Psoas muscle (tissue), 8 donors: ENCODE measurements at places on chromosomes 16 and 17.

DNA sequence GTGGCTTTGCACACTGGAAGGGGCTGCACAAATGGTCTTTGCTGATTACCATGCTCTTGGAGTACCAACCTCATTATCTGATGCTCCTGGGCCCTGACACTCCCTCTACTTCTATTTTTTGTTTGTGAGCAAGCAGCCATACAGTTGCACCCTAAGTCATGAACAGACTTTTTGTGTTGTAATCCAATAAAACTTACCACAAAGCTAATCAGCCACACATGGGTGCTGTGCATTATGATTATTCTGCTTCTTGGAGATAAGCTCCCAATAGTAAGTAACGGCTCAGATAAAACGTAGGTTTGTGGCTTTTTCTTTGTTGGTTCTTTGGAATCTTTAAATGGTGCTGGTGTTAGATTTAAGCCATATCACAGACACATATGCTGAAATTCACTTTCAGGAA is 76.2 kb downstream of the CCT6B start:
- DNase-seq, result no peak

DNA sequence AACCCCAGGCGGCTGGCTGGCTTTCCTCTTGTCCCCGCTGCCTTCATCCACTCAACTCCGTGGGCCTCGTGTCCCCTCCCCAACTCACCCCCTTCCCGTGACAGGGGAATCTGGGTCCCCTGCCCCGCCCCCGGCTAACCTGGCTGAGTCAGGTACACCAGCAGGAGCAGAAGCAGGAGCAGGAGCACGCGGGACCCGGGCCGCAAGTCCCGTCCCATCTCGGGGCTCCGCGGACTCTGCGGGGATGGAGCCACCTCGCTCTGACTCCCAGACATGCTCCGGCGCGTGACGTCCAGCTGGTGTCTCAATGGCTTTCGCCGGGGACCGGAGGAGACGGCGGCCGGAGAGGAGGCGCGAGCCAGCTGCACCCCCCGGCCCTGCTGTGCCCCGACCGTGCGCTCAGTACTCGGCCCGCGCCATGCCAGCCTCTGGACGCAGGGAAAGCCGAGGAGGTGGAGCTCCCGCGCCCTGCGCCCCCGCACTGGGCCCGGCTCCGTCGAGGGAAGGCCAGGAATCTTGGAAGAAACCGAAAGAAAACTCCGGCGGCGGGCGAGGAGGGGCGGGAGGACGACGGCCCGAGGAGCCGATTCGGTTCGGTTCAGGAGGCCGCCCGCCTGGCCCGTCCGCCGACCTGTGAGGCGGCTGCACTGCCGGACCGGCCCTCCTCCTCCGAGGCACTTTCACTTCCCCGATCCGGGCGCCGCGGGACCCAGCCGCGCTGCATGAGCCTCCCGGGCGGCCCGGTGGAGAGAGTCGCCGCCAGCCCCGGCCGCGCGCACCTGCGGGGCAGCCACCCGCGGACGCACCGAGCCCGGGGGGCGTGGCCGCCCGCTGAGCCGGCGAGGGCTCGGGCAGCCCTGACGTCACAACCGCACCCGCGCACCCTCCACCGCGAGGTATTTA is at the start of the genes CXCL16 and ZMYND15:
Gene CXCL16, minus strand, starts transcription at position 807 of the 903 bp plus-strand sequence. Its CDS starts 589 bp downstream, at position 218.
Gene ZMYND15, plus strand, starts transcription at position 712 of the 903 bp plus-strand sequence. CDS start 716 bp downstream, outside the sequence.
- peak; percentile 72 for DNase-seq

- DNase-seq, result no peak
Observed at GRCh38 chr16:81758376-81758775, 20.7 kb upstream of the PLCG2 start.

DNA sequence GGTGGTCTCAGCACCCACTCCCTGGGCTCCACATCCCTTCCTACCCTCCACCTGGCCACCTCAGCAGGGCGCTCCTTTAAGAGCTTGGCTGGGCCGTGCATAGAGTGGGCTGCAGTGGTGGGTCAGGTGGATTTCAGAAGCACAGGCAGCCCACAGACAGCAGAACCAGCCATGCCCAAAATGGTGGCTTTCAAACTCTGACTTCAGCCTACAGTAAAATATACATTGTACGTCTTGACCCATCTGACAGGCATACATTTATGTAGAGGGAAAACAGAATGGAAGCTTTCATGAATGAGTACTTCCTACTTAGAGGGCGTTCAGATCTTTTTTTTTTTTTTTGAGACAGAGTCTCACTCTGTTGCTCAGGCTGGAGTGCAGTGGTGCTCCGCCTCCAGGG is 26.0 kb upstream of the LASP1NB start:
- no peak for DNase-seq

GRCh38 chr16:84881702-84882521 is 62.1 kb downstream of the CRISPLD2 start:
- peak; percentile 51 for DNase-seq

DNA sequence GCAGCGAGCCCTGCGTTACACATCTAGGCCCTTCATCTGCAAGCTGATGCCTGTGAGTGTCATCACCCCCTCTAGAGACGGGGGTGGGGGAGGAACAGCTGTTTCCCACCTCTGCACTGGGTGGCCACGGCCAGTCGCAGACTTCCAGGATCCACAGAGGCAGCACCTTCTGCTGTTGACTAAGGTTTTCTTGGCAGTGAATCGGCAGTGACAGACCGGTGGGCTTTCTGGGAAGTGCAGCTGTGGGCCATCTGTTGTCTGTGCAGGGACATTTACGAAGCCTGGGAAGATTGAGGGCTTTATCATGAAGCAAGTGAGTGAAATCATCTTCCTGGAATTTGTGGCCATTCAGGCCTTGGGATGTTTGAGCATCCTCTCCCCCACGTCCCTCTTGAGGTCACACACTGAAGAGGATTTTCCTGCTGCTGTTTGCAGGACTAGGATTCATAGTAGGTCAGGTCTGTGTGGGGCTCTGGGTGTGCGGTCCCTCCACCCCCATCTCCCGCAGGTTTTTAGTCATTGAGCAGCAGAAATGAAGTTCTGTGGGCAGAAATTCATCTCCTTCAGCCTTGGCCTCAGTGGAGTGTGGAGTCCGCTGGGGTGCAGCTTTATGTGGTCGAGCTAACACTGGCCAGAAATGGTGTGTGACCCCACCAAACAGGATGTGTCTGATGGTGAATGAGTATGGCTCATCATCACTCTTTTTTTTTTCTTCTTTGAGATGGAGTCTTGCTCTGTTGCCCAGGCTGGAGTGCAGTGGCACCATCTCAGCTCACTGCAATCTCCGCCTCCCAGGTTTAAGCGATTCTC is 12.0 kb downstream of the PGS1 start:
- DNase-seq, result peak; percentile 61

DNA sequence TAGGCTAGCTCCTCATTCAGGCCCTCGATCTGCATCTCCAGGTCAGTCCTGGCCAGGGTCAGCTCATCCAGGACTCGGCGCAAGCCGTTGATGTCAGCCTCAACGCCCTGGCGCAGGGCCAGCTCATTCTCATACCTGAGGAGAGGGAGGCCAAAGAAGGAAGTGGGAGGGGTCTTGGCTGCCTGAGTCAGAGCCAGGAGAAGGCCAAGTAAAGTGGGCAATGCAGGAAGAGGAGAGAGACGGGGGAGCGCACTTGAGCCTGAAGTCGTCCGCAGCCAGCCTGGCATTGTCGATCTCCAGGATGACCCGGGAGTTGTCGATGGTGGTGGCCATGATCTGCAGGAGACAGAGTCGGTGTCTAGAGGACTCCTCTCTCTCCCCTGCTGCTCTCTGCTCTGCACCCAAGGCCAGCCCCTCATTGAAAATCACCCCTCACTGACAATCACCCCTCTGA is 1.8 kb downstream of the KRT15 start:
- no peak for DNase-seq

DNA sequence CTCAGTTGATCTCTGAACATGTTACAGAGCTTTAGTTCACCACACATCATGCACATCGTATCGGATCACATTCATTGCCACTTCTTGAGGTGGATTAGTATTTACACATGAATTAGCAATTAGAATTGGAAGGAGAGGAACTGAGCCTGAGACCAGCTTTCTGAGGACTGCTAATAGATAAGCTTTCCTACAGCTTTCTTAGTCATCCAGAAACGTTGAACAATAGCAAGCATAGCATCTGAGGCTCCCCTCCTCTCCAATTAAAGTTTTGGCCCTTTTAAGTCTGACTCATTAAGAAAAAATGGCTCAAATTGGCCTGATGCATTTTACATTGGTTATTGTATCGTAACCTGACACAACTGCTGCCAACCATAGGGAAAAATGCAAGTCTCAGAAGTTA is 1130.4 kb downstream of the CDH8 start:
- DNase-seq, result no peak

DNA sequence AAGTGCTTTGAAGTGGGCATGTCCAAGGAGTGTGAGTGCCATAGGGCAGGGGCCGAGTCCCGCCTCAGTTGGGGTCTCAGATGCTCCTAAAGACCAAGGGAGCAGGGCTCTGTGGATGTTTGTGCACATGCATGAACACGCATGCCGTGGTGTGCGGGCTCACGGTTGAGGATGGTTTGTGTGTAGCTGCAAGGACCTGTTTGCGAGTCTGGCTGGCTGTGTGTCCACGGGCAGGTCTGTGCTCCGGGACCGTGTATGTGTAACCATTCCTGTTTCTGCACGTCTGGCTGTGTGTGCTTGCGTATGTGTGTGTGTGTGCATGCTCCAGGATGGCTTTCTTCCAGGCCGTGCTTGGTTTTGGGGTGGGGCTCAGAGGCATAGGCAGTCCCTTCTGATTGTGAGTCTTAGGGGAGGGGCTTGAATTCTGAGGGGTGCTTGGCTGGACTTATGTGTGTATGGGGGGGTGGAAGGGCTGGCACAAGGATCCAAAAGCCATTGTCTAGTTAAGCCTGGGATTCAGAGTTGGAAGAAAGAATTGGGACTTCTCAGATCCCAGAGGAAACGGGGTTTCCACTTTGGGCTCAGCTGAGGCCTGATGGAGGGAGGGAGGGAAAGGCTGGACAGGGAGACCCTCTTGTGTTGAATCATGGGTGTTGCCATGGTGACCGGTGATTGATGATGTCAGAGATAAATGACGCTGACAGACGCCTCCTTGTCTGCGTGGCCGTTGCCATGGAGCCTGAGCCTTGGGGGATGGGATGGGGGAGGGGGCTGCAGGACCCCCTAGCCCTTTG is 14.4 kb downstream of the GJD3 start:
- DNase-seq, result peak; percentile 22
